ENCODE measurements at places on chromosomes 1 and 21. TPM values are rescaled to one million over a fixed set of nuclear protein-coding genes. Genes with fewer than 3 reads are reported as not detected.

Gene B3GALT5
- 115 TPM for total RNA-seq

Gene AGBL4
- 0.47 TPM for total RNA-seq

Gene AADACL3
- total RNA-seq = not detected

Gene NUDC
- total RNA-seq = 40.3 TPM

DNA sequence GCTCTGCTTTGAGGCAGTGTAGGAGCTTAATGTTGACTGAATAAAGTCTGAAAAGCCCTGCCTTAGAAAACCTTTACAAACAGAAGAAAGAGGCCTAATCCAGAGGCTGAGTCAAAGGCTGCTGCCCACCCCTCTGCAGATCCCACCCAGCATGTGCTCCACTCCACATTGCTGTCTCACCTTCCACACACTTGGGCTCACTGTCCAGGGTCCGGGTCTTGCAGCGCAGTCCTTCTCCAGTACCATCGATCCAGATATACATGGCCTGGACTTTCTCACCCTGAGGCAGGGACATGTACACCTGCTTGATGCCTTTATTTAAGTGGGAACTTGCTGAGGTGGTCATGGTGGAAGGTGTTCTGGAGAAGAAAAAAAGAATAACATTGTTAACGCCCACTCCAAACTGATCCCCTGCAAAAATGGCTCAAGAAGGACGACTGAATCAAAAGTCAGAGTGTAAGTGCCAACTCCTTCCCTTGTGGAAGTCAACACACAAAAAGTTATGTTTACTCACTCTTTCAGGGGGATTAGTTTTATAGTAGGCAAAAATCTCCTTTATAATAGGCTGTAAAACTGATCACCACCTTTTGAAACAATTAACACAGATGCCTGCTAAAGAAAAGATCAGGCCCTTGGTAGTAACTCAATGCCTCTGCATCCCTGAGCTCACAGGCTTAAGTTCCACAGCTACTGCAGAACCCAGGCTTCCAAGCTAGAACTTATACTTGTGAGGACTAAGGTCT lies 3.0 kb downstream of the GLUL start:
- DNase-seq = no peak

GRCh38 chr1:165426745-165427144 lies 18.2 kb downstream of the RXRG start:
- no peak for DNase-seq

GRCh38 chr1:215479567-215479966 lies 87.5 kb upstream of the KCTD3 start:
- no peak for DNase-seq

DNA sequence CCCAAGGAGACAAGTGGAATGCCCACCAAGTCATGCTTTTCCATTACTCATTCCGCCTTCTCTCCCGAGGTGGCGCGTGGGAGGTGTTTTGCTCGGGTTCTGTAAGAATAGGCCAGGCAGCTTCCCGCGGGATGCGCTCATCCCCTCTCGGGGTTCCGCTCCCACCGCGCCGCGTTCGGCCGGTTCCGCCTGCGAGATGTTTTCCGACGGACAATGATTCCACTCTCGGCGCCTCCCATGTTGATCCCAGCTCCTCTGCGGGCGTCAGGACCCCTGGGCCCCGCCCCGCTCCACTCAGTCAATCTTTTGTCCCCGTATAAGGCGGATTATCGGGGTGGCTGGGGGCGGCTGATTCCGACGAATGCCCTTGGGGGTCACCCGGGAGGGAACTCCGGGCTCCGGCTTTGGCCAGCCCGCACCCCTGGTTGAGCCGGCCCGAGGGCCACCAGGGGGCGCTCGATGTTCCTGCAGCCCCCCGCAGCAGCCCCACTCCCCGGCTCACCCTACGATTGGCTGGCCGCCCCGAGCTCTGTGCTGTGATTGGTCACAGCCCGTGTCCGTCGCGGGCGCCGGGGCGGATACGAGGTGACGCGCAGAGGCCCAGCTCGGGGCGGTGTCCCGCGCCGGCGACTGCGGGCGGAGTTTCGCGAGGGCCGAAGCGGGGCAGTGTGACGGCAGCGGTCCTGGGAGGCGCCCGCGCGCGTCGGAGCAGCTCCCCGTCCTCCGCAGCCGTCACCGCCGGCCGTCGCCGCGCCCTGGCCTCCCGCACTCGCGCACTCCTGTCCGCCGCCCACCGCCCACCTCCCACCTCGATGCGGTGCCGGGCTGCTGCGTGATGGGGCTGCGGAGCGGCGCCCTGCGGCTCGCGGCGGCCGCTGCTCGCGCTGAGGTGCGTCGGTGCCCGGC lies at the start of gene KIF1B:
Gene KIF1B (plus strand): TSS at position 666 of the 906 bp plus-strand sequence. CDS start 21,759 bp downstream, outside the sequence.
- peak; percentile 99 for DNase-seq

- no peak for DNase-seq
Observed at GRCh38 chr21:42308914-42309752, 6.1 kb downstream of the TFF3 start.

GRCh38 chr1:14487671-14488070 lies 110.8 kb upstream of the KAZN start:
- no peak for DNase-seq

GRCh38 chr1:178739285-178740045 lies 14.4 kb downstream of the RALGPS2 start:
- no peak for DNase-seq

DNA sequence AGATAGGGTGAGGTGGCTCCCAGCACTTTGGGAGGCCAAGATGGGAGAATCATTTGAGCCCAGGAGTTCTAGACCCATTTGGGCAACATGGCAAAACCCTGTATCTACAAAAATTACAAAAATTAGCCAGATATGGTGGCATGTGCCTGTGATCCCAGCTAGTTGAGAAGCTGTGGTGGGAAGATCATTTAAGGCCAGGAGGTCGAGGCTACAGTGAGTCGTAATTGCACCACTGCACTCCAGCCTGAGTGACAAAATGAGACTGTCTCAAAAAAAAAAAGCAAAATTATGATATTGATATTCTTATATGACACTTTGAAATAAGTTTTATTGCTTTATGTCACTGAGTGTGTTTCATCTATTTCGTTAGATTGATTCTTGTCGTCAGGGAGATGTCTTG lies 7.4 kb downstream of the ACADM start:
- DNase-seq = no peak

GRCh38 chr1:212004895-212005608 lies 30.3 kb downstream of the INTS7 start:
- DNase-seq = no peak

GRCh38 chr1:76511558-76512179 lies 355.6 kb upstream of the ST6GALNAC5 start:
- no peak for DNase-seq

- DNase-seq = no peak
Observed at GRCh38 chr1:223543560-223543959, 121.9 kb downstream of the CAPN8 start.

Data from left colon (tissue), 2 donors.